Large intestine (tissue), 12 donors: ENCODE measurements at places on chromosomes 4 and X. TPM values are rescaled to one million over a fixed set of nuclear protein-coding genes. Genes with fewer than 3 reads are reported as not detected.

DNA sequence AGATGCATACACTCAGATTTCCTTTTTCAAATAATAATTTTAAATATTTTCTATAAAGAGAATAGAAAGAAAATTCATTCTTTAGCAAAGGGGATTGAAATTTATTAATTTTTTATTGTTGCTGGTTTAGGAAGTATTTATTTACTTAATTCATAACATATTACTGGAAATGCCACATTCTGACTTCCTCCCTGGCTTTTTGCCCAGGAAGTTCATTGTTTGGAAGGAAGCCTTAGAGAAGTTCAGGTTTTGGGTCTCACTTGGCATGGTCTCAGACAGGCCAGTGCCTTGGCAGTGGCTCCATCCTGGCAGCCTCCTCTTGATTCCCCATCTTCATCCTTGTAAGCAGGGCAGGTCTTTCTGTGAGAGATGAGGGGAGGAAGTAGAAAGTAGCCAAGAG lies 50.5 kb downstream of the IL15 start:
- H3K27ac ChIP-seq, result no peak overlapping the region
- no peak overlapping the region for H3K4me3 ChIP-seq
- no peaks in the 10 kb centered on the region for H3K27me3 ChIP-seq
- no peaks in the 10 kb centered on the region for H3K4me1 ChIP-seq
- H3K36me3 ChIP-seq, result no peaks in the 10 kb centered on the region

GRCh38 chrX:102517326-102517725 lies 787 bp upstream of the TMSB15A start:
- no peak overlapping the region for H3K4me3 ChIP-seq
- peaks cover 13% of the 10 kb centered on the region for H3K27me3 ChIP-seq
- no peak overlapping the region for H3K27ac ChIP-seq
- no peaks in the 10 kb centered on the region for H3K36me3 ChIP-seq
- DNase-seq, result no peak
- no peaks in the 10 kb centered on the region for H3K4me1 ChIP-seq

The GABRG1 gene
- polyA plus RNA-seq, result 0.03 TPM

DNA sequence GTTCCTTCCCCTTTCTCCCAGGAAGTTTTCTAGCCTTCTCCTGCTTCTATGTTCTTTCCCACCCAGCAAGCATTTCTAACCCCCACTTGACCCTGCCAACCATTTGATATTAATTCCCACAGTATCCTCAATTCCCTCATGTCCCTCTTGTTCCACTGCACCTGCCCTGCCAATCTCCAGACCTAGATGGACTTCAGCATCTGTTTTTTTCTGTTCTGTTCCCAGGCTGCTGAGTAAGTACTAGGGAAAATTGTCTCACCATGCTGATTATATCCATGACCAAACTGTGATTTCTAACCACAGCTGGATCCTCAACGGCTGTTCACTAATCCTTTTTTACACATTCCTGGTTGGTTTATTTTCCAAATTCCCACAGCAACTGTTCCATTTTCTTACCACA lies 37.7 kb downstream of the CLCN5 start:
- peak overlapping the region; percentile 62 for H3K27ac ChIP-seq
- H3K4me1 ChIP-seq, result peaks cover 4% of the 10 kb centered on the region
- no peak overlapping the region for H3K4me3 ChIP-seq
- no peaks in the 10 kb centered on the region for H3K27me3 ChIP-seq

- no peak overlapping the region for H3K27ac ChIP-seq
- no peaks in the 10 kb centered on the region for H3K27me3 ChIP-seq
- H3K4me3 ChIP-seq, result no peak overlapping the region
- no peaks in the 10 kb centered on the region for H3K36me3 ChIP-seq
- DNase-seq, result no peak
Measured at GRCh38 chr4:37066159-37066558, 178.4 kb upstream of the NWD2 start.

DNA sequence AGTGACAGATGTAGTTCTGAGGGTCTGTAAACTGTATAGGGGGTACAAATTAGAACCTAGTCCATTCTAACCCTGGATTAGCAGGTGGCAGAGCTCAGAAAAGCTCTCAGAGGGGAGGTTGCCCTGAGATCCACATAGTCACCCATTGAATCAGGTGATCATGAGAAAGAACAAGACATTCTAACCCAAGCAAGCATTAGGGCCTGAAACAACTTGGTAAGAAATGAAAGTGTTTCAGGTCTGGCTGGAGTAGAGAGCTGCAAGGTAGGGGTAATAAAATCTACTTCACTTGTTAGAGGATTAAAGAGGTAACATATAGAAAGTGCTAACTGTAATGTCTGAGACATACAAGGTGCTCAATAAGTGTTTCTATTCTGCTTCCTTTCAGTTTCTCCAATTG lies 8.8 kb upstream of the BMP2K start:
- no peaks in the 10 kb centered on the region for H3K27me3 ChIP-seq
- no peak overlapping the region for H3K4me3 ChIP-seq
- H3K4me1 ChIP-seq, result peaks cover 29% of the 10 kb centered on the region
- H3K27ac ChIP-seq, result peak overlapping the region; percentile 85
- no peaks in the 10 kb centered on the region for H3K36me3 ChIP-seq
- DNase-seq, result no peak

- H3K4me3 ChIP-seq, result no peak overlapping the region
- no peak overlapping the region for H3K27ac ChIP-seq
- DNase-seq, result no peak
- H3K4me1 ChIP-seq, result no peaks in the 10 kb centered on the region
- H3K27me3 ChIP-seq, result no peaks in the 10 kb centered on the region
Measured at GRCh38 chr4:39998659-39999345, 21.1 kb upstream of the PDS5A start.

DNA sequence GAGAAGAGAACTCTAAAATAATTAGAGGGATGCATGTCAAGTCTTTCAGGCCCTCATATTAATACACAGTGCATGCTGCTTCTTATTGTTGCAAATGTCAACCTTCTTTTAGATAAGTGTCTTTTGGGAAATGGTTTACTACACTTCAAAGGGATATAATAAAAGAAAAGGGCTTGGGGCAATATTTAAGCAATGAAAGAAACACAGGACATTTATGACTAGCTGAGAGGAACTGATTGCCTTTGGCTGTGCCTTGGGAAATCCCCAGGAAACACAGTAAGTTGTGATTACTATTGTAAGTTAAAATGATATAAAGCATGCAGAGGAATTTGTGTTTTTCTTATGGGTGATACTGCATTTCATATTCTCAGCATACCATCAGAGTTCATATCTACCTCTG lies 1036.2 kb upstream of the GRID2 start:
- H3K27ac ChIP-seq, result no peak overlapping the region
- DNase-seq, result peak; percentile 30
- H3K36me3 ChIP-seq, result no peaks in the 10 kb centered on the region
- no peaks in the 10 kb centered on the region for H3K4me1 ChIP-seq
- no peaks in the 10 kb centered on the region for H3K27me3 ChIP-seq

The F11 gene
- polyA plus RNA-seq, result 1.1 TPM

The IL2RG gene
- polyA plus RNA-seq, result 118 TPM

The ESX1 gene
- polyA plus RNA-seq, result not detected

- H3K4me1 ChIP-seq, result no peaks in the 10 kb centered on the region
- no peaks in the 10 kb centered on the region for H3K36me3 ChIP-seq
- no peak overlapping the region for H3K4me3 ChIP-seq
- no peak overlapping the region for H3K27ac ChIP-seq
Measured at GRCh38 chr4:140268186-140268841, 105.1 kb upstream of the SCOC start.

- H3K27me3 ChIP-seq, result no peaks in the 10 kb centered on the region
- H3K4me3 ChIP-seq, result no peak overlapping the region
- H3K4me1 ChIP-seq, result no peaks in the 10 kb centered on the region
- no peak for DNase-seq
Measured at GRCh38 chrX:40418146-40418812, 162.5 kb upstream of the ATP6AP2 start.

- H3K36me3 ChIP-seq, result no peaks in the 10 kb centered on the region
- H3K4me3 ChIP-seq, result no peak overlapping the region
- no peaks in the 10 kb centered on the region for H3K4me1 ChIP-seq
- DNase-seq, result no peak
- no peak overlapping the region for H3K27ac ChIP-seq
- H3K27me3 ChIP-seq, result no peaks in the 10 kb centered on the region
Measured at GRCh38 chr4:129335276-129335675, 239.3 kb downstream of the C4orf33 start.

The PAK3 gene
- 2.2 TPM for polyA plus RNA-seq

The TEX28 gene
- polyA plus RNA-seq, result not detected

The KANTR gene
- 15.3 TPM for polyA plus RNA-seq

The PLXNA3 gene
- polyA plus RNA-seq, result 37.2 TPM

The AREG gene
- polyA plus RNA-seq, result 4.6 TPM

The ARHGAP36 gene
- polyA plus RNA-seq, result 0.70 TPM

The LINC00632 gene
- 4.5 TPM for polyA plus RNA-seq

DNA sequence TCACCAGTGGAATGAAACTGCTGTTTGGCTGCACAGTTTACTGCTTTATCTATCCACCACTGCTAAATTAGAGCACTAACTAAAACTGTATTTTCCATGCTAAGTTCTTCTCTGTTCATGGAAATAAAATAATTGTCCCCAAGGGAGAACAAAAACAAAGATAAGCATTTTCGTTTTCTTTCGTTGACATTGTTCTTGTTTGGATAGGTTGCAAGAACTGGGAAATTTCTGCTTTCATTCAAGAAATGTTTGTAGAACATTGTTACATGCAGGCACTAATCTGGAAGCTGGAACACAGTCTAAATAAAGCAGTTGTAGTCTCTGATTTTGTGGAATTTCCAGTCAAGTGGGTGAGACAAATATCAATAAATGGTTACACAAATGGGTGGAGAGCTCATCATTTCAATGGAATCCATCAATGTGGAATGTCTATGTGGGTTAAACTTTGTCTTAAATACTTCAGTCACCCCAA lies 5.8 kb upstream of the CXCL8 start:
- no peaks in the 10 kb centered on the region for H3K27me3 ChIP-seq
- no peak for DNase-seq
- no peaks in the 10 kb centered on the region for H3K4me1 ChIP-seq
- no peak overlapping the region for H3K4me3 ChIP-seq
- H3K36me3 ChIP-seq, result no peaks in the 10 kb centered on the region

DNA sequence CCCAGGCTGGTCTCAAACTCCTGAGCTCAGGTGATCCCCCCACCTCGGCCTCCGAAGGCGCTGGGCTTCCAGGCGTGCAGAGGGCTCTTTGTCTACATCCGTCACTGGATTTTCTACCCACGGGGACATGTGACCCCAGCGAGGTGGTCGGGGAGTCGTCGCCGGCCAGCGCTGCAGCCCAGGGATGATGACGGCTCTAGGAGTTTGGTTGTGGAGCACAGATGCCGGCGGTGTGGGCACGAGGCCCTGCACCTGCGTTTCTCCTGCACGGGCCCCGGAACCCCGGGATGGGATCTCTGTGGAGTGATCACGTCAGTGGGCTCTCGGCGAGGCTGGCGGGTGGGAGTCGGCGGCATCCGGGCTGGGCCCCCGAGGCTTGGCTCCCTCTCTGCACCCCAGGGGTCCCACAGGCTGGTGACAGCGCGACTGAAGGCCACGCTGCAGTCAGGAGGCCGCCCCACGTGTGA lies 9.1 kb upstream of the GTPBP6 start:
- H3K4me1 ChIP-seq, result peaks cover 3% of the 10 kb centered on the region
- peaks cover 24% of the 10 kb centered on the region for H3K27me3 ChIP-seq
- H3K4me3 ChIP-seq, result no peak overlapping the region
- no peak for DNase-seq

DNA sequence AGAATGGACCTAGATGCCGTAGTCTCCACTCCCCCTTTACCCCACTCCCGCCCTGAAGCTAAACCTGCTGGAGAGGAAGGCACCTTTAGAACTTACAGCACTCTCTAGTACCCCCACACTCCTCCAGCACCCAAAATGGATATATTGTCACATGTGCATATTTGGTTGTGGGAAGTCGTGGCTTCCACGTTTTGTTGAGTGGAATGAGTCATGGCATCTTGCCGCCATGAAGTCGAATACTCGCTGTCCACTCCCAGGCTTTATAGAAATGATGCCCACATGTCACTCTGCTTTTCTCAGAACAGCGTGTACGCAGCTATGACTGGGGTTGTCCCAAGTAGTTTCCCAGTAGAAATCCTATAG lies 545 bp downstream of the ABCE1 start:
- H3K27ac ChIP-seq, result peak overlapping the region; percentile 86
- H3K27me3 ChIP-seq, result no peaks in the 10 kb centered on the region
- H3K36me3 ChIP-seq, result peaks cover 13% of the 10 kb centered on the region
- H3K4me3 ChIP-seq, result peak overlapping the region; percentile 66
- H3K4me1 ChIP-seq, result peaks cover 5% of the 10 kb centered on the region

DNA sequence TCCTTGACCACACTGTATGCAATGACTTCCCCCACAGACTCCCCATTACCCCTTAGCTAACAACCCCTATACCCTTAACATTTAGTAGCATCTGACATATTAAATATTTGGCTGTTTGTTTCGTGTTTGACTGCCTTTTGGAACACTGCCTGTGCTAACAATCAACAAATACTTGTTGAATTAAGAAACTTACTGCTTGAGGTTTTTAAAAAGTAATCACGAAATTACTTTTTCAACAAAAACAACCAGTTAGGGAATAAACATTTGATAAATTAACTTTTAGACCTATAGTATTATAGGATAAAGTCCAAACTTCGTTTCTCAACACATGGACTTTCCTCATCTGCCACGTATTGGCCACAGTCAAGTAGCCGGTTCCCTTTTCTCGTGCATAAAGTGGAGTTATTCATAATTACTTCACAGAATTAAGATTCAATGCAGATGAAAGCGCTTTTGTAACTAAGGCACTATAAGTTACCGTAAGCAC lies 555 bp upstream of the ELMOD2 start:
- H3K4me3 ChIP-seq, result peak overlapping the region; percentile 63
- no peak for DNase-seq
- peaks cover 5% of the 10 kb centered on the region for H3K36me3 ChIP-seq

The ZNF157 gene
- polyA plus RNA-seq, result 0.27 TPM

The SUV39H1 gene
- 4.7 TPM for polyA plus RNA-seq

GRCh38 chr4:185357211-185357610 lies 38.5 kb downstream of the LRP2BP start:
- no peak overlapping the region for H3K27ac ChIP-seq
- H3K27me3 ChIP-seq, result no peaks in the 10 kb centered on the region
- peaks cover 18% of the 10 kb centered on the region for H3K36me3 ChIP-seq
- H3K4me1 ChIP-seq, result no peaks in the 10 kb centered on the region
